ENCODE measurements at places on chromosomes 12 and 14. TPM values are rescaled to one million over a fixed set of nuclear protein-coding genes. Genes with fewer than 3 reads are reported as not detected.

Gene ADAMTS20
- total RNA-seq, result not detected

DNA sequence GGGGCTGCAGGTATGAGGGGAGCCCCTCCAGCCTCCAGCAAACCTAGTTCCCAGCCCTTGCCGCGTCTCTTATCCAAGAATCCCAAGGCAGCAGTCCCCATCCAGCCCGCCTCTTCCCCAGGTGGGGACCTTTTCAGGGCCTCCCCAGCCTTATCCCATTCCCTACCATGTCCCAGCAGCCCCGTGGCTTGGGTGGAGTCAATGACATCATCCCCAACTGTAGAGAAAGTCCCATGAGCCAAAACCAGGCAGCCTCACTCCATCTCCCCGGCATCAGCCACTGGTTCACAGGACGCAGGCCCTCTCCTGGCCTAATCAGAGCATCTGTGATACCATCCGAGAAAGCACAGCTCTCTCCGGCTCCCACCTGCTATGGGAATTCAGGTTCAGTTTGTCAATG, 131.0 kb downstream of the NCOR2 start:
- no peaks in the 10 kb centered on the region for H3K27me3 ChIP-seq
- H3K4me1 ChIP-seq, result peaks cover 39% of the 10 kb centered on the region
- peaks cover 43% of the 10 kb centered on the region for H3K36me3 ChIP-seq
- H3K4me3 ChIP-seq, result no peak overlapping the region
- peak overlapping the region; percentile 2 for H3K27ac ChIP-seq
- no peak for DNase-seq

Gene MYO1H
- total RNA-seq, result 0.38 TPM

Gene ADCY6
- 48.4 TPM for total RNA-seq

- no peak overlapping the region for H3K27ac ChIP-seq
- H3K27me3 ChIP-seq, result no peaks in the 10 kb centered on the region
- H3K4me3 ChIP-seq, result no peak overlapping the region
- no peak for DNase-seq
- peaks cover 22% of the 10 kb centered on the region for H3K36me3 ChIP-seq
Measured at GRCh38 chr12:7136071-7136470, 5.9 kb downstream of the CLSTN3 start.

Gene SOAT2
- not detected for total RNA-seq

DNA sequence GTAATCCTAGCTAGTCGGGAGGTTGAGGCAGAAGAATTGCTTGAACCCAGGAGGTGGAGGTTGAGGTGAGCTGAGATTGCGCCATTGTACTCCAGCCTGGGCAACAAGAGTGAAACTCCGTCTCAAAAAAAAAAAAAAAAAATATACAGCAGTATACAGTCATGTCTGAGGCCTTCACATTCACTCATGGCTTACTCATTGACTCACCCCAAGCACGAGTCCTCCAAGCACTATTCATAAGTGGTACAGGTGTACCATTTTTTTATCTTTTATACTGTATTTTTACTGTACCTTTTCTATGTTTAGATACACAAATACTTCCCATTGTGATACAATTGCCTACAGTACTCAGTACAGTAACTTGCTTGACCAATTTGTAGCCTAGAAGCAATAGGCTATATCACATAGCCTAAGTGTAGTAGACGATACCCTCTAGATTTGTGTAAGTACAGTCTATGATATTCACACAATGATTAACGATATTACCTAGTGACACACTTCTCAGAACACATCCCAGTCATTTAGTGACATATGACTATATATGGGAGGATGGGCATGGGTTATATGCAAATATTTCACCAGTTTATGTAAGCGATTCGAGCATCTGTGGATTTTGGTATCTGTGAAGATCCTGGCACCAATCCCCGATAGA, 12.2 kb downstream of the LLPH start:
- H3K27ac ChIP-seq, result no peak overlapping the region
- no peak for DNase-seq
- no peak overlapping the region for H3K4me3 ChIP-seq
- no peaks in the 10 kb centered on the region for H3K27me3 ChIP-seq
- peaks cover 4% of the 10 kb centered on the region for H3K4me1 ChIP-seq
- peaks cover 21% of the 10 kb centered on the region for H3K36me3 ChIP-seq

DNA sequence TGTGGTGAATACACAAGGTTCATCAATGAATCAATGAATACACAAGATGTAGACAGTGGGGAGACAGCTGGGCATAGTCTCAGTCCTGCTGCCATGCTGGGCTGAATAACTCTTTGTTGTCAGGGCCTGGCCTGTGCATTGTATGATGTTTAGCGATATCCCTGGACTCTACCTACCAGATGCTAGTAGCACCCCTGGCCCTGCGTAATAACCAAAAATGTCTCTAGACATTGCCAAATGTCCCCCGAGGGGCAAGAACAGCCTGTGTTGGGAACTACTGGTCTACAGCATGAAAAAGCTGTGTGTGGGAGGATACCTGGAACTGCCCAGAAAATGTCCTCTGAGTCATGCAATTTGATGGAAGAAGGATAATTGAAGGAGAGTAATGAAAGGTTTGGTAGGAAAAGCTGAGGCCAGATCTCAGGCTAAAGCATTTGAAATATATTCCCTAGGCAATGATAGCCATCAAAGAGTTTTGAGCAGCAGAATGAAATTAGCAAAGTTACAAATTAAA, 128.2 kb downstream of the TMEM30B start:
- no peak overlapping the region for H3K27ac ChIP-seq
- DNase-seq, result no peak
- no peaks in the 10 kb centered on the region for H3K36me3 ChIP-seq
- peaks cover 8% of the 10 kb centered on the region for H3K4me1 ChIP-seq
- H3K4me3 ChIP-seq, result no peak overlapping the region

DNA sequence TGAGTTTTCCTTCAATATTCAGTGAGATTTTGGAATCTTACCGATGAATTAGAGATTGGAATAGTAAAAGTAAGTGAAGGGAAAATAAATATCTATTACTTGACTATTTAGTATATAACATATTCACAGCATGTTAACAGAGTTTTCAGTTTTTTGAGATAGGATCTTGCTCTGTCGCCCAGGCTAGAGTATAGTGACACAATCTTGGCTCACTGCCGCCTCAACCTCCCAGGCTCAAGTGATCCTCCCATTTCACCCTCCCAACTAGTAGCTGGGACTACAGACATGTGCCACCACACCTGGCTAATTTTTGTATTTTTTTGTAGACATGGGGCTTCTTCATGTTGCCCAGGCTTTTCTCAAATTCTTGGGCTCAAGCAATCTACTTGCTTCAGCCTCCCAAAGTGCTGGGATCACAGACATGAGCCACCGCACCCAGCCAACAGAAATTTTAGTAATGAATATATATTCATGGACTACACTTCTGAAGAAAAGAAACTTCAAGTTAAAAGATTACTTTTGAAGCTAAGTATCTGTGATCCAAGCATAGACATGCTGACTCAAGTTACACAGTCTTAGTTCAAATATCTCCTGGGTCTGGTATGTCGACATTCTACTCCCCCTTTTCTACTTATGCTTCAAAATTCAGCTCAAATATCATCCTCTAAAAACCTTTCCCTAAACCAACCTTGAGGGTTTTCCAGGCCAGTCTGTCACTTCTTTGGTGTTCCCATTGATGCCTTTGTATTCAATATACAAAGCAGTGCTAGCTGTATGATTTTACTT, 13.8 kb downstream of the UBE2N start:
- H3K36me3 ChIP-seq, result no peaks in the 10 kb centered on the region
- H3K4me1 ChIP-seq, result peaks cover 58% of the 10 kb centered on the region
- no peak for DNase-seq
- no peaks in the 10 kb centered on the region for H3K27me3 ChIP-seq

Gene SERPINA6
- 0.97 TPM for total RNA-seq

GRCh38 chr14:37170237-37170636, 2.2 kb downstream of the SLC25A21 start:
- DNase-seq, result no peak
- H3K36me3 ChIP-seq, result no peaks in the 10 kb centered on the region
- H3K4me1 ChIP-seq, result peaks cover 15% of the 10 kb centered on the region
- no peak overlapping the region for H3K4me3 ChIP-seq

DNA sequence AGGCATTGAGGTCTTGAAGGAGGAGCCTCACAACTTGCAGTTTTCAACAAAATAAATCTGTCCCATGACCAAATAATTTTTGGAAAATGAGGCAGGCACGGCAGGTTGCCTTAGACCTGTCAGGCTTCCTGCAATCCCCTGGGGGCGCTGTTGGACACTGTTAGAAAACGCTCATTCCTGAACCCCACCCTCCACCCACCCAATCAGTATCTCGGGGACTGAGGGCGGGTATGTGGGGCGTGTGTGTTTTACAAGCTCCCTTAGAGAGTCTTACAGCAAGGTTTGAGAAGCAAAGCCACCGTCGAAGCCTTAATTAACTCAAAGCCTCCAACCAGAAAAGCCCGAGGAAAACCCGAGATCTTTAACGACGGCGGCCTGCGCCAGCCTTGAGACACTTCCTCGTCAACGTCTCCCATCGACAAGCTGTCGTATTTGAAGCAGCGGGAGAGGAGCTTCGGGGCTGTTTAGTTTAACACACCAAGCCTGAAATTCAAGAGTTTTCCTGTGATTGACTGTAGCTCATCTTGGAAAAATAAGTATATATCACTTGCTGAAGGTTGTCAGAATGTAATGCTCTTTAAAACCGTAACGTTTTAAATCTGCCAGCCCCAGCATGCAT, 123.0 kb downstream of the GLT1D1 start:
- no peaks in the 10 kb centered on the region for H3K36me3 ChIP-seq
- peaks cover 62% of the 10 kb centered on the region for H3K27me3 ChIP-seq
- no peak overlapping the region for H3K4me3 ChIP-seq
- DNase-seq, result no peak
- no peaks in the 10 kb centered on the region for H3K4me1 ChIP-seq

- H3K27me3 ChIP-seq, result no peaks in the 10 kb centered on the region
- no peak overlapping the region for H3K4me3 ChIP-seq
- peak overlapping the region; percentile 2 for H3K27ac ChIP-seq
- no peak for DNase-seq
- H3K36me3 ChIP-seq, result no peaks in the 10 kb centered on the region
Measured at GRCh38 chr12:40054555-40055227, 51.2 kb downstream of the SLC2A13 start.

Gene POTEG
- total RNA-seq, result not detected

Gene CDKN3
- total RNA-seq, result 7.5 TPM

DNA sequence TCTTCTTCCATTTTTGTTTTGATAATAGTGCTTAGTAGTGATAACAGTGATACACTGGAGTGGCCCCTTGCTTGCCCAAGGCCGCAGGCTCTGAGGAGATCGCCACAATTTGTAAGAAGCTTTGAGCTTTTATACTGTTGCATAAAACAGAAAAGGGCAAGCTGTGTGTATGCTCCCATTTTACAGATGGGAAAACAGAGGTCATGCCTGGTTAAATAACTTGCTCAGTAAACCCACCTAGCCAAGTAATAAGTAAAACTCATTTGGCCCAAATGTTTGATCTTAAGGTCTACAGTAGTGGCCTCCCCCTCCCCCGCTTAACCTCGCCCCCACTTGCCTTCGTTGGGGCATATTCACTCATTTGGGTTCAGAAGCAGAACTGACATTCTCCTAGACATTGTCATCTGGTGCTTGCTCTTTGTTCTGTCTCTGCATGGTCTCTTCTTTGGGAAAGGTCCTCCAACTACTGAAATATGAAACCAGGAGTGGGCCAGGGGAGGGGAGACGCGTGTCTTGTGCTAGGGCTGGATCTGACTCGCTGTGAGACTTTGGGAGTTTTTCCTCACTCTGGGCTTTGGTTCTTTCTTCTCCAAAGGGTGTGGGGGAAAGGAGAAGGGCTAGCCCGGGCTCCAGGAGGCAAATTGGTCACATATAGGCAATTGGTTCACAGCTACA, 88.1 kb downstream of the PAPOLA start:
- H3K27me3 ChIP-seq, result peaks cover 21% of the 10 kb centered on the region
- peak; percentile 10 for DNase-seq
- no peaks in the 10 kb centered on the region for H3K36me3 ChIP-seq
- H3K4me1 ChIP-seq, result peaks cover 10% of the 10 kb centered on the region
- H3K4me3 ChIP-seq, result no peak overlapping the region

GRCh38 chr14:100256339-100256895, 17.5 kb downstream of the YY1 start:
- H3K4me1 ChIP-seq, result peaks cover 18% of the 10 kb centered on the region
- H3K36me3 ChIP-seq, result no peaks in the 10 kb centered on the region
- no peaks in the 10 kb centered on the region for H3K27me3 ChIP-seq
- no peak overlapping the region for H3K27ac ChIP-seq

GRCh38 chr14:61537563-61538463, 157.5 kb upstream of the HIF1A start:
- H3K36me3 ChIP-seq, result no peaks in the 10 kb centered on the region
- no peak for DNase-seq
- peak overlapping the region; percentile 70 for H3K27ac ChIP-seq
- H3K27me3 ChIP-seq, result no peaks in the 10 kb centered on the region

GRCh38 chr14:50344876-50345563, 32.9 kb downstream of the DMAC2L start:
- H3K36me3 ChIP-seq, result no peaks in the 10 kb centered on the region
- no peaks in the 10 kb centered on the region for H3K27me3 ChIP-seq
- H3K4me3 ChIP-seq, result no peak overlapping the region

DNA sequence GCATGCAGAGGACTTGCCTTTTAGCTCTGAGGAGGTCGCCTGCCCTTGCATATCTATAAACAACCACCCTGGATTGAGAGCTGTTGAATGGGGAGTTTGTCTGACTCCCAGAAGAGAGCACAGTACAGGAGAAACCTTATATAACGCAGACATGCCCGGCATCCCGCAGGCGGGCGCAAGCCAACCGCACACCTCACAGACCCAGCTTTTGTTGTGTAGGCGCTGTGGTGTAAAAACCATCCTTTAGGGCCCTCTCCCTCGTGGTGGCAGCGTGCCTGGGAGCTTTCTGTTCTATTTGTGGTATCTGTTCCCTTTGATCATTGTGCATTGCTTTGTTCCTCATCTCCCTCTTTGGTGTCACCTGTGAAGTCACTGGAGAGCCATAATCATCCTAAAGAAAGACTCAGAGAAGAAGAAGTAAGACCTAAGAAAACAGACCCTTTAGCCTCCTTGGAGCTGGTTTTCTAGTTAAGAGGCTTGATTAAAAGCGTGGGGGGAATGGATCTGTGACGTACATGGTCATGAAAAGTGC, 77.7 kb downstream of the ETV6 start:
- no peaks in the 10 kb centered on the region for H3K36me3 ChIP-seq
- H3K27ac ChIP-seq, result no peak overlapping the region
- DNase-seq, result no peak
- no peak overlapping the region for H3K4me3 ChIP-seq
- H3K4me1 ChIP-seq, result peaks cover 62% of the 10 kb centered on the region

DNA sequence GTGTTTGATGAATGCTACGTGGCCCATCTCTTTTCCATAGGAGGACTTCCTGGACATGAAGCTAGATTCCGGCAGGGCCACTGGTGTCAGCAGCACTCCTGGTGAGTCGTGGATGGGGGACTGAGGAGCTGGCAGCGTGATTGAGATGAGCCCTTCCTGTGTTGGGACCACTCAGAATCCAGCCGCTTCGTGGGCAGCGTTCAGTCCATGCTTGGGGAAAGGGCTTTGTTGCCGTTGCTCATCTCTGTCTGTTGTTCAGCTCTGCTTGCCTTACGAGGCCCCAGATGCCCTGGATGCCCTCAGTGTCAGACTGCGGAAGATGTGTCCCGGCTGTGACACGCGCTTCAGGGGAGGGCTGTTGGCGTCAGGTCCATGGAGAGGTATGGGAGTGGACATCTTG, 127.1 kb upstream of the RTL1 start:
- peak; percentile 43 for DNase-seq
- H3K4me1 ChIP-seq, result no peaks in the 10 kb centered on the region
- H3K27ac ChIP-seq, result no peak overlapping the region
- peaks cover 3% of the 10 kb centered on the region for H3K36me3 ChIP-seq
